ENCODE measurements at places on chromosomes 7 and 10. TPM values are rescaled to one million over a fixed set of nuclear protein-coding genes. Genes with fewer than 3 reads are reported as not detected.
A peak's percentile ranks its signal among the peaks of the same experiment; 100 is the strongest.

SLC26A3 gene
- total RNA-seq, result not detected

GRCh38 chr10:127029061-127029460, 123.8 kb downstream of the DOCK1 start:
- peaks cover 93% of the 10 kb centered on the region for H3K36me3 ChIP-seq
- H3K4me1 ChIP-seq, result no peaks in the 10 kb centered on the region
- no peak for DNase-seq

DNA sequence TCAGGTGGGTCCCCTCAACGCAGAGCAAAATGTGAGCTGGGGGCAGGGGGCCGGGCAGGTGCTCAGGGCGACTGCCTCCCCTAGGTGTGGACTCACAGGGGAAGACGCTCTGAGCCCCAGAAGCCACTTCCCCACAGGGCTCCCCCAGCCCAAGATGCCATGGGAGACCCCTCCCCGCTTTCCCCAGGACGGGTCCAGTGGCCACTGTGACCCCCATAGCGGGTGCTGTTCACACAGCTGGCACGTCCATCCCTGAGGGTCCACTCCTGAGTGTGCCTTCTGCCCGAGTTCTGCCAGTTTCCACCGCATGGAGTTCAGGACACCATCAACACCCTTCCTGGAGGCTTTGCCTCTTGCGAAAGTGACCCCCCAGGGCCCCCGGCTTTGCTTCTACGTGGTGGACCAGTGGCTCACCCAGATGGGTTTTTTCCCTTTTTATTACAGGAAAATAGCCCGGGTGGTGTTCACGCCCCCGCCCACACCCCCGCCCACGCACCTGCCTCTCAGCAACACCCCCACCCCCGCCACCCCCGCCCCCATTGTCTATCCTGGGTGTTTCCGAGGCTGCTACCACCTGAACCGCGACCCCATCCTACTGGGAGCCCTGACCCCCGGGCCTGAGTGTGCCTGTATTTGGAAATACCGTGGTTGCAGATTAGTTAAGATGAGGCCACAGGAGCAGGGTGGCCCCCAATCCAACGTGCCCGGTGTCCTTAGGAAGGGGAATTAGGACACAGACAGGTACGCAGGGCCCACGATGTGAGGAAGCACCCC, 32.0 kb downstream of the ADAP1 start:
- peak; percentile 42 for DNase-seq
- H3K27me3 ChIP-seq, result no peaks in the 10 kb centered on the region
- peaks cover 4% of the 10 kb centered on the region for H3K36me3 ChIP-seq
- peak overlapping the region; percentile 73 for H3K27ac ChIP-seq
- peaks cover 27% of the 10 kb centered on the region for H3K4me1 ChIP-seq

GRCh38 chr7:18626717-18627116, 131.2 kb downstream of the HDAC9 start:
- H3K27me3 ChIP-seq, result no peaks in the 10 kb centered on the region
- H3K4me3 ChIP-seq, result no peak overlapping the region
- H3K4me1 ChIP-seq, result no peaks in the 10 kb centered on the region
- H3K27ac ChIP-seq, result no peak overlapping the region

DNA sequence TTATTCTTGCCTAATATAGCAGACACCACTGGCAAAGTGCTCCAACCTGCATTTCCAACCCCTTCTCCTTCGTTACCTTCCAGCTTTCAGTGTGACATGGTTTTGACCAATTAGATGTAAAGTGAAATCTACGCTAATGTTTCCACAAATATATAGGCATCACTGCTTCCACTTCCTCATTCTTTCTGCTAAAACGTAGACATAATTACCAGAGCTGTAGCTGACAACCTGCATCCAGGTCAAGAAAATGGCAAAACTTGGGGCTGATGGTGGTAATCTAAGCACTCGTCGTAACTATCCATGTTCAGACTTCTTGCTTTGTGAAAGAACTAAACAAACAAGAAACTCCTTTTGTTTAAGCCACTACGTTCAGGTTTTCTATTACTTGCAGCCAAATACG, 41.8 kb upstream of the COL1A2 start:
- no peaks in the 10 kb centered on the region for H3K27me3 ChIP-seq
- no peak overlapping the region for H3K4me3 ChIP-seq
- no peaks in the 10 kb centered on the region for H3K36me3 ChIP-seq
- DNase-seq, result no peak
- no peak overlapping the region for H3K27ac ChIP-seq

HOXA6 gene
- total RNA-seq, result 4.6 TPM

LHFPL3 gene
- not detected for total RNA-seq

KNDC1 gene
- 10.3 TPM for total RNA-seq

SPDYE1 gene
- not detected for total RNA-seq

GRCh38 chr10:75111907-75112679, 637 bp downstream of the SAMD8 start:
- H3K4me1 ChIP-seq, result peaks cover 43% of the 10 kb centered on the region
- H3K27ac ChIP-seq, result peak overlapping the region; percentile 95
- no peaks in the 10 kb centered on the region for H3K36me3 ChIP-seq
- peak overlapping the region; percentile 92 for H3K4me3 ChIP-seq

DNA sequence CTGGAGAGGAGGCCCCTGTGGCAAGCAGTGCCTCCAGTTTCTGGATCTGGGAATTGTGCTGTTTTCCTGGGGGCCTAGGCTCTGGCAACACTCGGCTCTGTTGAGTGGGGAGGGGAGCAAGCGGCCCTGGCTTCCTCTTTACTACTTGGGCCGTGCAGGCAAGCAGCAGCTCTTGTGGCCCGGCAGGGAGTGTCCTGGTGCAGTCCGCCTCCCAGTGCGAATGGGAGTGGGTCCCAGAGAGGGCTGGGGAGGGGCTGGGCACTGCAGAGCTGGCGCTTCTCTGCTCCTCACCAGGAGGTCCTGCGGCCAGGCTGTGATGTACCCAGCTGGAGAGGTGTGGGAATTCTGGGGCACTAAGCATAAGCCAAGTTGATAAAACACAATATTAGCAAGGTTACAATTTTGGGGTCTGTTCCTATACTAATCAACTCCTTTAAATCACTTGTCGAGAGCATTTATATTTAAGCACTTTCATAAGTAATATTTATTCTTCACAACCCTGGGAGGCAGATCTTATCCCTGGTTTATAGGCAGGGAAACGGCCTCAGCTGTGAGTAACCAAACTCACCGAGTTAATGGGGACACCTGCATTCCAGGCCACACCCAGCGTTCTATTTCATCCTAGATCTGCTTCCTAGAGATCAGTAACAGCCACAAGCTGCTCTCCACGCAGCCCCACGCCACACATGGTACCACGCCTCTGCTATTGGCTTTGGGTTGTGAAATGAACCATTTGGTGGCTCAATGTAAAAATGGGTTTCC, 183.4 kb upstream of the PLXNA4 start:
- no peak overlapping the region for H3K4me3 ChIP-seq
- H3K27ac ChIP-seq, result no peak overlapping the region
- H3K27me3 ChIP-seq, result no peaks in the 10 kb centered on the region
- H3K4me1 ChIP-seq, result no peaks in the 10 kb centered on the region
- no peaks in the 10 kb centered on the region for H3K36me3 ChIP-seq

GRCh38 chr7:37092548-37092947, 356.1 kb downstream of the ELMO1 start:
- H3K27me3 ChIP-seq, result no peaks in the 10 kb centered on the region
- H3K36me3 ChIP-seq, result peaks cover 25% of the 10 kb centered on the region
- H3K4me3 ChIP-seq, result no peak overlapping the region
- H3K4me1 ChIP-seq, result no peaks in the 10 kb centered on the region
- no peak overlapping the region for H3K27ac ChIP-seq
- DNase-seq, result peak; percentile 53

- H3K4me3 ChIP-seq, result no peak overlapping the region
- peaks cover 5% of the 10 kb centered on the region for H3K36me3 ChIP-seq
- DNase-seq, result no peak
- H3K4me1 ChIP-seq, result no peaks in the 10 kb centered on the region
- no peak overlapping the region for H3K27ac ChIP-seq
Observed at GRCh38 chr7:102255501-102255900, 31.2 kb upstream of the SH2B2 start.

MYO3A gene
- 0.44 TPM for total RNA-seq

GRCh38 chr10:112370424-112370819, 3.5 kb upstream of the ACSL5 start:
- H3K27ac ChIP-seq, result peak overlapping the region; percentile 53
- no peak overlapping the region for H3K4me3 ChIP-seq
- H3K27me3 ChIP-seq, result no peaks in the 10 kb centered on the region
- H3K4me1 ChIP-seq, result peaks cover 14% of the 10 kb centered on the region
- DNase-seq, result no peak
- H3K36me3 ChIP-seq, result no peaks in the 10 kb centered on the region

HTR7 gene
- total RNA-seq, result 0.32 TPM

DNA sequence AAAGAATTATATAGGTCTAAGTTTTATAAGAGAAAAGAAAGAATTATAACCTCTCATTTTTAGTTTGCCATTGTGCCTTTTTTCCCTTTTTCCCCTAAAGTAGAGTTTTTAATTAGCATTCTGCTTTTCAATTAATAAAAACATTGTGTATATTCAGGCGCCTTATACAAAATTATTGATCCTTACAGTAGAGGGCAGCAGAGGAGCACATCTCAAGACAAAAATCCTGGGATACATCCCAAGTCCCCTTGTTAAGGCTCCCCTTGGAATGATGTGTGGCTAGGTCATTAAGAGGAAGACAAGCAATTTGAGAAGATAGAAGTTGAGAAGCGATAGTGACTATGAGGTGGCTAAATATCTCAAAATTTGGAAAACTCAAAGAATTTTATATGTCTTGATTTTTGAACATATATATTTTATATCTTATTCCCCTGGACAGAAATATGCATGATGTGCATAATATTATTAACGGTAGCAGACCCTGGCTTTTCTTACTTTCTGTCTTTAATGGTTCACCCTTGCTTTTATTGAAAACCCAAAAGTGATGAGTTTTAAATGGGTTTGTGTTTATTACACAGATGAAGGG, 19.1 kb upstream of the TPK1 start:
- H3K27ac ChIP-seq, result no peak overlapping the region
- no peaks in the 10 kb centered on the region for H3K36me3 ChIP-seq
- no peak for DNase-seq
- no peak overlapping the region for H3K4me3 ChIP-seq

ATOH7 gene
- not detected for total RNA-seq

GRCh38 chr10:7872041-7872442, 53.7 kb downstream of the TAF3 start:
- no peaks in the 10 kb centered on the region for H3K36me3 ChIP-seq
- DNase-seq, result no peak
- no peak overlapping the region for H3K27ac ChIP-seq
- peak overlapping the region; percentile 36 for H3K4me3 ChIP-seq
- H3K4me1 ChIP-seq, result peaks cover 4% of the 10 kb centered on the region
- no peaks in the 10 kb centered on the region for H3K27me3 ChIP-seq

MRPL43 gene
- 59.7 TPM for total RNA-seq

TMEM176B gene
- 69.4 TPM for total RNA-seq

DNA sequence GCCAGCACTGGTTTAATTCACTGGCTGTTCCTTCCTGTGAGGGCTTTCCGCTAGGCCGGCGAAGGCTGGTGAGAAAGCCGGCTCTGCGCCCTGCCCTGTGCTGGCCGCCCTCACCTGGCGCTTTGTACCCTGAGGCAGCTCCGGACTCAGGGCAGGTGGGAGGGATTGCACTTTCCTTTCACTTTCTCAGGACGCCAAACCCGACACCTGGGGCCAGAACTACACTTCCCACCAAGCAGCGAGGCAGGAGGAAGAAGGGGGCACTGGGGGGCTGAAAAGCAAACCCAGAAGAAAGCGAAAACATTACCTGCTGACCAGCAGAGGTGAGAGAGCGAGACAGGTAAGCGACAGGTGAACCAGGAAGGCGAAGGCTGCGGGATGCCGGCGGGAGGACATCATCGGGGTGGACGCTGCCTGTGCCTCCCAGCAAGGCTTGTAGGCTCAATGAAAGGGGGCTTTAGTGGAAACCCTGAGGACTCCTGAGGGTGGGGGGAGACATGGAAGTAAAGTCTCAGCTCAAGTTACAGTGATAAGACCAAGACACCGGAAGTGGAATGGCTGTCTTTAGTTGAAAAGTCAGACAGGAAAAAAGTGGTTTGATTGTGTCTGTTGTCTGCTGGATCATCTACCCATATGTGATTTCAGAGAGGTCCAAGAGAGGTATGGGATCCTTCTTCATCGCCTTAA, at the start of gene RAB19:
Gene RAB19, plus strand, starts transcription at position 181 of the 687 bp plus-strand sequence. CDS start 3,589 bp downstream, outside the sequence.
- H3K4me1 ChIP-seq, result peaks cover 14% of the 10 kb centered on the region
- H3K27ac ChIP-seq, result peak within 1 kb of the TSS; percentile 58
- H3K36me3 ChIP-seq, result no peaks in the 10 kb centered on the region
- DNase-seq, result peak; percentile 74
- H3K4me3 ChIP-seq, result peak within 1 kb of the TSS; percentile 58
- H3K27me3 ChIP-seq, result no peaks in the 10 kb centered on the region

DNA sequence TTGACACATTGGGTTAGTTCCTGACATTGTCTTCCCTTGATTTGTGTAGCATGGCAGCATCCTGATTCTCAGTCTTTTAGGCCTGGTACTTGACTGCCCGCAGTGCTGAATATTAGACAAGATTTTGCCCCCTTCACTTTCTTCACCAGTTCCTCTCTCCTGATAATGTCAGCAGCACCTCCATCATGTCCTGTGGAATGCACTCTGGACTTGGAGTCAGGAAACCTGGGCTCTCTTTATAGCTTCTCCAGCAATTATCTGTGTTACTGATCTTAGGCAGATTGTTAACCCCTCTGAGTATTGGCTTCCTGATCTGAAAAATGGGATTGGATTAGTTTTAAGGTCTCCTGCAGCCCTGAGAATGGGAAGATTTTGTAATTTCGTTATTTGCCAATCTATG, 19.0 kb downstream of the HBP1 start:
- DNase-seq, result no peak
- no peak overlapping the region for H3K4me3 ChIP-seq
- no peaks in the 10 kb centered on the region for H3K27me3 ChIP-seq
- H3K36me3 ChIP-seq, result peaks cover 100% of the 10 kb centered on the region
- no peak overlapping the region for H3K27ac ChIP-seq

GRCh38 chr10:121368347-121369025, 229.8 kb downstream of the FGFR2 start:
- DNase-seq, result no peak
- no peaks in the 10 kb centered on the region for H3K4me1 ChIP-seq
- no peaks in the 10 kb centered on the region for H3K36me3 ChIP-seq
- H3K27me3 ChIP-seq, result no peaks in the 10 kb centered on the region
- no peak overlapping the region for H3K27ac ChIP-seq

DNA sequence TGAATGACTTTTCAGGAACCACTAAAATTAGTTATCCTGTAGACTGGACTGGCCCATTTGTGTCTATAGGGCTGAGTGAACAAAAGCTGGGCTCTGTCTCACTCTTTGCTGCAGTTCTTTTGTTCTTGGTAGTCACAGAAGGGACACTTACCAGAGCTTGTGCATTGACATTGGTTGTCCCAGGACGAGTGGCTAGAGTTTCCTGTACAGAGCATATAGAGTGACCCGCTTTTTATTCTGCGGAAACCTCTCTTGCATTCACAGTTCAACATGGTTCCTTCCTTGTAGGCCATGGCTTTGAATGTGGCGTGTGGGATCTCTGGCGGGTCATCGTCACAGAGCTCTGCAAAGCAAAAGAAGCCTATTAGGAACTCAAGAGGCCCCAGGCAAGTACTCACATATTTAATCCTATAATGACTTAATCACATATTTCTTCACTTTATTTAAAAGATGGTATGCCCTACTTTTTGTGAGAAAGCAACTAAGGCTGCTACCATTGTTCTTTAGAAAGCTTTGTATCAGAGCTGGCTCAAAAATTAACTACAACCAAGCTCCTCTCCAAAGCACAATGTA, 36.4 kb downstream of the IL2RA start:
- H3K27me3 ChIP-seq, result no peaks in the 10 kb centered on the region
- no peak overlapping the region for H3K4me3 ChIP-seq
- H3K27ac ChIP-seq, result no peak overlapping the region
- H3K4me1 ChIP-seq, result peaks cover 9% of the 10 kb centered on the region
- no peak for DNase-seq
- H3K36me3 ChIP-seq, result no peaks in the 10 kb centered on the region

Data from lower lobe of right lung (tissue), 2 donors.